ENCODE measurements at places on chromosomes 1 and 21.
A peak's percentile ranks its signal among the peaks of the same experiment; 100 is the strongest.

GRCh38 chr1:85976516-85977205, 179.9 kb downstream of the COL24A1 start:
- DNase-seq, result no peak

- DNase-seq, result peak; percentile 53
Observed at GRCh38 chr1:41513383-41513735, 28.9 kb upstream of the EDN2 start.

GRCh38 chr1:179883745-179884138, 1.7 kb downstream of the TOR1AIP1 start:
- DNase-seq, result peak; percentile 37

DNA sequence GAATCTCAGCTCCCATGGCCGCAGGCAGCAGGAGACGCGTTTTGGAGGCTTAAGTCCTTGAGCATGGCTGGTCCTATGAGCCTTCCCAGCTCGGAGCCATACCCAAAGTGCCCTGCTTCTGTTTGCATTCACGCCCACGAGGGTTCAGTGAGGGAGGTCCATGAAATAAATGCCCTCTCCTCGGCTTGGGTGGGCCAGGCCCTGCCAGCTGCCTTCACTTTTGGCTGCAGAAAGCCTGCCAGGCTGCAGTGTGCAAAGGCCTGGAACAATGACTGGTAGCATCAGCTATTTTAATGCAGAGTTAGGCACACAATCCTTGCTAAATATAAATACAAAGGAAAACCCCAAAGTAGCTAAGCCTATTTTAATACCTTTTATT, 49.4 kb downstream of the H3-3A start:
- DNase-seq, result peak; percentile 54

DNA sequence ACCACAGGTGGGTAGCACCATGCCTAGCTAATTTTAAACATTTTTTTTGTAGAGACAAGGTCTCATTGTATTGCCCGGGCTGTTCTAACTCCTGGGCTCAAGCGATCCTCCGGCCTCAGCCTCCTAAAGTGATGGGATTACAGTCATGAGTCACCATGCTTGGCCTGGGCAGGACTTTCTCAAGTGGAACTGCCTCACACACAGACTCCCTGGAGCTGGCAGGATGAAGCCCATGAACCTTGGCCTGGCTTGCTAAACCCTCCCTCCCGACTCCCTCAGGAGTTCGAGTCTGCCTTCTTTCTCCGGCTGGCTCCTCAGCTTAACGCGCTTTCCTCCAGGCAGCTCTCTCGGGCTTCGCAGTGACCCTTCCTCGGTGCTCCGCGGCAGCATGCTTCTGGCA, 7.7 kb upstream of the ECE1 start:
- DNase-seq, result no peak
